Fibroblast of pulmonary artery (primary cell): ENCODE measurements at places on chromosomes 2 and 18.

DNA sequence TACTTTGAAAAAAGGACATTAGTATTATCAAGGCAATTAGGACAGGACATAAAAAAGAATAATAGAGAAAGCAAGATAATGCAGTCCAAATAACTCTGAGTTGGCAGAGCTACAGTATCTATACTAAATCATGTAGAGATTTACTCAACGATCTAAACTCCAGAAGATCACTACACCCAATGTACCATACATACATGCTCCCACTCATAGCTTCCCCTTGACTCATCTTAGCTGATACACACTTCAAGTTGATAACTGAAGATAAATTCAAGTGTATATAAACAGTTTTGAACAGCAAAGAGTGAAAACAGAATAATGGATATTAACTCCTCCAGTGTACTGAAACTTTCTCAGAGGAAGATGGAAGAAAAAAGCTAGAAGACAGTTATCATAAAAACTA lies 78.5 kb downstream of the SESTD1 start:
- peak; percentile 49 for DNase-seq

DNA sequence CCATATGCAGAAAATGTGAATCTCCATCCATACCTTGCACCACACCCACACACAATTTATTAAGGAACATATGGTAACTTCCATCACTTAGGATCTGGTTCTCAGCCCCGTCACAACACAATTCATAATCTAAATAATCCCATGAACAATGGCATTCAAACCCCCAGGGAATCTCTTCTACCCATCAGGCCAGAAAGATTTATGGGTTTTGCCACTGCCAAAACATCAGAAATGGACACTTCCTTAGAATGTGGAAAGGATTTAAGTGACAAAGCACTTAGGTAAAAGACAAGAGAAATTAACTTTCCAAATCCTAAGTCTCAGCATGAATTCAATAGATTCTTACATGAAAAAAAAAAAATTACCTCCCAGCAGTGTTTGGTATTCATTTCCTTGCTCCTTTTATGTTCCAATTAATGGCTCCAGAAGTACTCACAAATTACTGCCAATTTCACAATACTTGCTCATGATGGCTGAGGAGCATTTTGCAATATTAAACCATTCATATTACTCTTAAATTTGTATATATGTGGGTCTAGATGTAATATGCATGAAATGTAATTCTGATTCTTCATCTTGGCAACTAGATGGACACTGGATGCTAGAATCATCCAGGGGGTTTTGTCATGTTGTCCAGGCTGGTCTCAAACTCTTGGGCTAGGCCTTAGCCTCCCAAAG lies 56.5 kb upstream of the TMEM247 start:
- no peak for DNase-seq

- no peak for DNase-seq
Measured at GRCh38 chr2:46510598-46511177, 31.3 kb downstream of the TMEM247 start.

- peak; percentile 27 for DNase-seq
Measured at GRCh38 chr2:119233326-119234020, 9.8 kb downstream of the STEAP3 start.

- DNase-seq = no peak
Measured at GRCh38 chr18:59554796-59555335, 142.4 kb downstream of the CCBE1 start.

- peak; percentile 63 for DNase-seq
Measured at GRCh38 chr2:39099870-39100728, 20.8 kb downstream of the SOS1 start.

- no peak for DNase-seq
Measured at GRCh38 chr2:136014411-136014810, 29.0 kb upstream of the DARS1 start.

DNA sequence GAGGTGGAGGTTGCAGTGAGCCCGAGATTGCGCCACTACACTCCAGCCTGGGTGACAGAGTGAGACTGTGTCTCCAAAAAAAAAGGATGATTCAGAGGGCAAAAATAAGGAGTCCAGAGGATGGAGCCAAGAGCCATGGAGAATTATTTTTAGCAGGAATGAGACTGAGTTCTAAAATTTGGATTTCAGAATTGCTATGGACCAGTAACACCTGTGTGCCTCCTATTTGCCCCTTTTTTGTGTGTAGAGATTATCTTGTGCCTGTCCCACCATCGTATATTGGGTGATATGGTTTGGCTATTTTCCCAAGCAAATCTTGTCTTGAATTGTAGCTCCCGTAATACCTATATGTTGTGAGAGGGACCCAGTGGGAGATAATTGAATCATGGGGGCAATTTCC lies 16.4 kb upstream of the RGPD8 start:
- no peak for DNase-seq

- peak; percentile 93 for DNase-seq
Measured at GRCh38 chr2:9565436-9566153, 10.0 kb upstream of the ADAM17 start.

- no peak for DNase-seq
Measured at GRCh38 chr18:79834834-79835233, 37.1 kb downstream of the KCNG2 start.

DNA sequence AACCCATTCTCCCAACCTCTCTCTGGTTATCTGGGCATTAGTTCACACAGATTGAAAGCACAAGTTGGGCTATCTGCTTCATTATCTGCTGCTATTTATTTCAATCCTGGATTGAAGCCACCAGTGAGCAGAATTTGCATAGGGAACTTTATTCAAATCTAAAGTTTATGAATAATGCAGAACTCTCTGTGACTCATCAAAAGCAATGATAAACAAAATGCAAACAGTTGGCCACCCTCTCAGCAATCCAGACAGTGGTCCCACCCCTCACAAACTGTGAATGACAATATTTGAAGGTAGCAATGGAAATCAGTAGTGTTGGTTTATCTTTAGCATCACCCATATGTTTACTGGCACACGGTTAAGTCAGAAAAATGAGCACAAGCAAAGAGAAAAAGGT lies 106.8 kb upstream of the TMEM178A start:
- DNase-seq = no peak

- DNase-seq = peak; percentile 61
Measured at GRCh38 chr2:31980674-31981356, 30.0 kb downstream of the MEMO1 start.

GRCh38 chr2:145654746-145655145 lies 1134.8 kb upstream of the ZEB2 start:
- no peak for DNase-seq

- no peak for DNase-seq
Measured at GRCh38 chr2:127079358-127079920, 27.5 kb downstream of the BIN1 start.

- no peak for DNase-seq
Measured at GRCh38 chr18:8614875-8615274, 5.6 kb downstream of the RAB12 start.

- peak; percentile 2 for DNase-seq
Measured at GRCh38 chr2:147511491-147511948, 333.3 kb upstream of the ACVR2A start.
